Sigmoid colon (tissue), 7 donors: ENCODE measurements at places on chromosomes 16 and 17.

DNA sequence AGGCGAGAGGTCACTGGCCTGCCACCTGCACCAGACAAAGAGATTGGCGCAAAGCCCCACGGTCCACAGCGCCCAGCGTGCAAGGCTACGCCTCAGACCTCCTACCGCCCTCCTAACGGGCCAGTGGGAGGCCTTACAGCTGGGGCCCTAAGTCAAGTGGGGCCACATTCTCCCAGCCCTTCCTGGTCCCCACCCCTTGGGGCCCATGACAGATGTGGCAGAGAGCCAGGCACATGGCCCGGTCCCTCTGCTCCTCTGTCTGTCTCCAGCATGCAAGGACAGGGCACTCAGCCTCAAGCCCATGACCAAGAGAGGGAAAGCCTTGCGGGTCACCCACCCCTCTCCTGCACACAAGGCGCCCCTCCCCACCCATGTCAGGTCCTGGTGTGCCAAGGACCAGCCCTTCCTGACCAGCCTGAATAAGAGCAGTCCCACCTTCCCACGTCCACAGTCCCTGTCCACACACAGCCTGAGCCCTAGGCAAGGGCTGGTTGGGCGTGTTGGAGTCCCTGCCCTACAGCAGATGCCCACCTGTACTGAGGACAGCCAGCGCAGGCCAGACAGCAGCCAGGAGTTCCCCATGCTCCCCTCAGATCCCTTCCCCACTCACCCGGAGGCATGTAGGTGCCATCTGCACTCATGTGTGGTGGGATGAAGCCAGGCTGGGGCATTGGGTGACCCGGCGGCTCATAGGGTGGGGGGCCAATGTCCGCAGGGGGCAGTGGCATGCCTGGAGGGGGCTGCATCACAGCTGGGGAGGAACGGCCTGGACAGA is 25.3 kb downstream of the CDIP1 start:
- no peak for DNase-seq

GRCh38 chr16:49649013-49649765 is 206.7 kb downstream of the ZNF423 start:
- no peak for DNase-seq

DNA sequence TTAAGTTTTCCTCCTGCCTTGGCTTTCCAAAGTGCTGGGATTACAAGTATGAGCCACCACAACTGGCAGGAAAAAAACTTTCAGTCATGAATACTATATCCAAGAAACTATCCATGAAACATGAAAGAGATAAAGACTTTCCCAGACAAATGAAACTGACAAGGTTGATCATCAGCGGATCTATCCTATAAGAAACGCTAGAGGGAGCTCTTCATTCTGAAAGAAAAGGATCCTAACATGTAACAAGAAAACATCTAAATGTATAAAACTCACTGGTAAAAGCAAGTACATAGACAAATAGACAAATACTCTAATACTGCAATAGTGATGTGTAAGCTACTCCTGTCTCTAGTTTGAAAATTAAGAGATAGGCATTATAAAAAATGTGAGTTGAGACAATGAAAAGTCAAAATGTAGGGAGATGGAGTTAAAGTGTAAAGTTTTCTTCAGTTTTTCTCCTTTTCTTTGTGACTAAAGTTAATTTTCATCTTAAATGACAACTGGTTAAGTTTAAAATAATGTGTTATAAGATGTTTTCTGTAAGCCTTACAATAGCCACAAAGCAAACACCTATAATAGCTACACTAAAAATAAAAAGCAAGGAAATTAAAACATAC is 79.6 kb upstream of the TEKT1 start:
- DNase-seq = no peak

DNA sequence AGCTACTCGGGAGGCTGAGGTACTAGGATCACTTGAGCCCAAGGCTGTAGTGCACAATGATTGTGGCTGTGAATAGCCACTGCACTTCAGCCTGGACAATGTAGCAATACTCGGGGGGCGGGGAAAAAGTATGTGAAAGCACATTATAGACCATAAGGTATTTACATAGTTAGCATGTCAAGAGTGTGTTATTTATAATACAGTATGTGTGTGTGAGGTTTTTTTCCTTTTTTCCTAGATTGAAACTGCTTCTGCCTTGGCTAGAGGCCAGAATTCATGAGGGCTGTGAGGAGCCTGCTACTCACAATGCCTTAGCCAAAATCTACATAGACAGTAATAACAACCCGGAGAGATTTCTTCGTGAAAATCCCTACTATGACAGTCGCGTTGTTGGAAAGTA is 30.5 kb downstream of the PTRH2 start:
- DNase-seq = no peak
